GM10248 (cell line): ENCODE measurements at places on chromosomes 3 and 15.

GRCh38 chr3:48727511-48727910 is 10.5 kb upstream of the IP6K2 start:
- no peak for DNase-seq

DNA sequence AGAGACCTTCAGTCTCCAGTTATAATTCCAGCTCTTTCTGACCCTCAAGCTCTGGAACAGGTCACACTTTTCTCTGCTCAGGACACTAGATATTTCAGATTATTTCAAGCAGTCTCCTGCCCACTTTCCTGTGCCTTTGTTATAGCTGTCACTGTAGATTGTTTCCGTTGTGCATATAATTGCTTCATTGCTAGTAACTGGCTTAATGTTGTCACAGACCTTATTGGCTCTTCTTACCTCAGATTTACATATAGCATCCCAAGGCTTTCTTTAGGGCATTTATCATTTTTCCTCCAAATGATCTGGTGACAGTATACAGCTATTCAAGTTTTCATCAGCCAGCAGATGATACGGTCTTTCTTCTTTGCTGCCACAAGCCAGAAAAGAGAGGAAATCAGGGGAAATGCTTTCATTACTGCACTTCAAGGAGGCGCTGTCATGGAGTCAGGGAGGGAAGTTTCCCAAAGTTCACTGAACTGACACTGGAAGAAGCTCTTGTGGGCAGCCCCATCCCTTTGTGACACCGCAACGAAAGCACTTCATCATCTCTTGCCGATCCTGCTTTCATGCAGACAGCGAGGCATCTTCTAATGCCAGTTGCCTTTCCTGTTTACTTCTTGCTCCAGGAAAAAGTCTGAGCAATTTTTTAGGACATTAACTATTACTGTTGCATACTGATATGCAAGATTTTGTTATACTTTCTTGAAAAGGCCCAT is 181.9 kb downstream of the CDIN1 start:
- DNase-seq = no peak

- no peak for DNase-seq
Observed at GRCh38 chr3:64300790-64301423, 75.6 kb upstream of the PRICKLE2 start.

- DNase-seq = no peak
Observed at GRCh38 chr3:195729476-195730251, 8.9 kb downstream of the MUC20 start.

DNA sequence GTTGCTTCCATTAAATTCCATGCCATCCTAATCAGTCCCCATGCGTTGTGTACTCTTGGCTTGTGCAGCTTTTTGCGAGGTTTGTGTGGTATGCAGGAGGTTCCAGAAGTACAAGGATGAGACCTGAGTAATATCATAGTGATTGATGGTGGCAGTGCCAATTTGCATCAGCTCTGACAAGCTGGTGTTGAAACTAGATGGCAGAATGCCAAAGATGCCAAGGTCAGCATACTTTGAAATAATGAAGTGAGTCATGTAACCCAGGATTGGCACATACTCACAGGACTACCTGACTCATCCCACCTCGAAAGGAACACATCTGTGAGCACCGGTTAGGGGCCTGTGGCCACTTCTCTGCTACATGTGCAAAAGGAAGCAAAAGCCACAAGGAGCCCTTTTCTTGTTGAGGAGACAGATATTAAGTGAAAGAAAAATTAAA is 14.3 kb downstream of the KAT2B start:
- DNase-seq = no peak

GRCh38 chr3:43995547-43996378 is 245.9 kb upstream of the TOPAZ1 start:
- no peak for DNase-seq

DNA sequence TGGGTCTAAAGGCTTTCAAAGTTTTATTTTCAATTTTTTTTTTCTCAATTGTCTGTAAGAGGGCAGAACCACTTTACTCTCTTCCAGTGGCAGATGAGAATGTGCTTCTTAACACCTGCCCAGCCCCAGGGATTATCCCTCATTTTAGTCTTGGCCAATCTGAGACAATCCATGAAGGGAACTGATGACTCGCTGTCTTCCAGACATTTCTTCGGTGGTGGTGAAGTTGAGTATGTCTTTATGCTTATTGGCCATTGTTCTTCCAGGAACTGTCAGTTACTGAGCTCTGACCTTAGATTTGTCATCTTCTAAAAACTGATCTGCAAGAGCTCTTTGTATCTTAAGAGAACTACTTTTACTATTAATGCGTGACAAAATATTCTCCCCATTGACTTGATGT is 139.5 kb downstream of the TJP1 start:
- DNase-seq = no peak

DNA sequence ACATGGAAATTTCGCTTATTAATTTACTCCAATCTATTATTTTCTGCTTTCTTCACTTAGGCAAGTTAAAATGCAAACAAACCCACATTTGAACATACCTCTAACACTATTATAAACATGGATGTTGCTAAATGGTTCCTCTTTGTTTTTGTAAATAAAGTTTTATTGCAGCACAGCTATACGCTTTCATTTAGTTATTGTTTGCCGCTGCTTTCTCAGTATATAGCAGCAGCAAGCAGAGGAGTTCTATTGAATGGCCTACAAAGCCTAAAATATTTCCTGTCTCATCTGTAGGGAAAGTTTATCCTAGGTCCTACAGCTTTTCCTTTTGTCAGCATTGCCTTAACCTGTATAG is 7.9 kb upstream of the CHD2 start:
- no peak for DNase-seq

DNA sequence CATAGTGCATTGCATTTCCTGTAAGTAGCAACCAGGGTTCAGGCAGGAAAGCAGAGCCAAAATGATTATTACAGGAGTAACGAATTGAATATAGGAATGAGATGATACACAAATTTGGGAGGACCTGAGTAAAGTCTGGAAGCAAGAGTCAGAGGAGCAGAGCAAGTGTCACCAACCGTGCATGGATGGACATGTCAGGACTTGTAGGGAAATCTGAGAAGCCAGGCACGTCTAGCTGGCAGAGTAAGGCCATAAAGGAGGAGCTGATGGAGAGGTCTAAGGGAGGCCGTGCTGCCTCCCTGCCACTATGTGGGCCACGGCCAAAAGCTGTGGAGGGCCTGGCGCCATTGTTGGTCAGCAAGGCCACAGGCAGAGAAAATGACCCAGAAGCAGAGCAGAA is 22.4 kb downstream of the GJD2 start:
- no peak for DNase-seq

GRCh38 chr15:88990185-88990679 is 77.1 kb upstream of the MFGE8 start:
- no peak for DNase-seq

DNA sequence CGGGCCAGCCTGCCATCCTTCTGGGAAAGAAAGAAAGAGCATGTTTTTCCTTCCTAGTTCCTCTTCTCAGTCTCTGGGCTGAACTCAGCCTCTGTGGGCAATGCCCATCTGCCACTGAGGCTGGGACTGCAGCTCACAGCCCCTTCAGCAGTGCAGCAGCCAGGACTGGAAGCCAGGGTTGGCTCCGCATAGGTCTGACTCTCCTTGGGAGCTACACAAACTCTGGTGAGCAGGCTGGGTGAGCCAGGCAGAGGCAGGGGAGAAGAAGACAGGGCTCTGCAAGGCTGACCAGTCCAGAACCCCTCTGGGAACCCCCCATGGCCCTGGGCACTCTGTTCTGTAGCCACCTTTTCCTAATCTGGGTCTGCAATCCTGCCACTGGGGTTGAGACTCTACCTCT is 3.6 kb downstream of the DISP2 start:
- no peak for DNase-seq

- no peak for DNase-seq
Observed at GRCh38 chr3:71744738-71745137, 8.9 kb upstream of the GPR27 start.

DNA sequence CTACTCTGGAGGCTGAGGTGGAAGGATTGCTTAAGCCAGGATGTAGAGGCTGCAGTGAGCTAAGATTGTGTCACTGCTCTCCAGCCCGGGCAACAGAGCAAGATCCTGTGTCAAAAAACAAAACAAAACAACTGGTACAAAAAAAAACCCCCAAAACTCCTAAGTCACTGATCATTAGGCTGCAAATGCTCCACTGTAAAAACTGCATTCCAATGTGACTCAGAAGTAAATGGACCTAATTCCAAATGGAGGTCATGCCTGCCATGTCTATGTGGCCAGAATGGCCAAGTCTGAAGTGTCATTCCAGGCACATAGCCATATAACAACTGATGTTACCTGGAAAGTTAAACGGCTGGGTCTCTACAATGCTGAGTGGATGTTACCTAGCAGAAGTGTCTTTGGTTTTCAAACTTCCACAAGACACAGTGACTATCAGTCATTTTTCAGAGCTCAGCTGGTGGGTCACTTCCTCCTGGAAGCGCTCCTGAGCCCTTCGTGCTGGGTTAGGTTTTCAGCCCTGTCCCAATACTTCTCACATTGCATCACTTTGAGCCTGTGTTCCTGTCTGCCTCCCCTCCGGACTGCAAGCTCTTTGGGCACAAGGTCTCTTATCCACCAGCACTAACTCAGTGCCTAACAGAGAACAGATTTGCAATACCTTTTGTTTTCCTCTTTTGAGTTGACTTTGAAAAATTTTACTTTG is 10.6 kb downstream of the FSTL1 start:
- DNase-seq = no peak

DNA sequence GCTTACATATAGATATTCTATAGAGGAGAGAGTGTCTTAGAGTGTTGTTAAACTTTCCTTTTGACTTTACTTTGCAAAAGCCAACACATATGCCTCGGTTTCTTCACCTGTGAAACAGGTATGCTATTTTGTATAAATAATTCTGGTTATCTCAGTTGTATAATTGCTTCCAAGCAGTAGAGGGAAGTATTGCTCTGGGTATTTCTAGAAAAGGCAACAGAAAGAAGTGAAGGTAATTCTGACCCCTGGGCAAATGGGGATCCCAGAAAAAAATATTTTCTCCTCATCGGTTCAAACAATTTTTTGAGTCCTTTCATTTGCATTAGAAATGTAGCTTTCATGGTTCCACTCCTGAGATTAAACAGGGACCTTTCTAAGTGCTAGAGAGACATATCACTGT is 216.5 kb upstream of the SEMA6D start:
- no peak for DNase-seq

GRCh38 chr3:127350172-127351050 is 62.6 kb upstream of the PRR20G start:
- DNase-seq = no peak

GRCh38 chr3:51637941-51638471 is 33.0 kb upstream of the TEX264 start:
- peak; percentile 67 for DNase-seq

- DNase-seq = no peak
Observed at GRCh38 chr15:58460872-58461271, 29.1 kb downstream of the LIPC start.

DNA sequence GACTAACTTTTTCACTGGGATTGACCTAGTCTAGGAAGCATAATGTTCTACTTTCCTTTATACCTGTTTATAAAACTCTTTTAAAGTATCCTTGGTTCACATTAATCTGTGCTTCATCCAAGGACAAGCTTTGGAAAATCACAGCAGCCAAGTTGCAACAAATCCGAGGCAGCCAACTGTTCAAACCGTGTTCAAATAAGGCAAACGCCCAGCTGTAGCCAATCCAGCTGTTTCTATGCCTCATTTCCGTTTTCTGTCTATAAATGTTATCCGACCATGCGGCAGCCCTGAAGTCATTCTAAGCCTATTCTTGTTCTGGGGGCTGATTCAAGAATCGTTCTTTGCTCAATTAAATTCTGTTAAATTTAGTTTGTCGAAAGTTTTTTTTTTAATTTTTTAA is 78.3 kb downstream of the FMN1 start:
- no peak for DNase-seq

GRCh38 chr3:294581-294980 is 98.0 kb downstream of the CHL1 start:
- DNase-seq = no peak

GRCh38 chr15:68210821-68211655 is 5.9 kb upstream of the CALML4 start:
- peak; percentile 73 for DNase-seq

- DNase-seq = no peak
Observed at GRCh38 chr3:141349711-141350110, 18.6 kb upstream of the ZBTB38 start.

GRCh38 chr3:4976109-4976508 is 3.1 kb upstream of the BHLHE40 start:
- DNase-seq = no peak

DNA sequence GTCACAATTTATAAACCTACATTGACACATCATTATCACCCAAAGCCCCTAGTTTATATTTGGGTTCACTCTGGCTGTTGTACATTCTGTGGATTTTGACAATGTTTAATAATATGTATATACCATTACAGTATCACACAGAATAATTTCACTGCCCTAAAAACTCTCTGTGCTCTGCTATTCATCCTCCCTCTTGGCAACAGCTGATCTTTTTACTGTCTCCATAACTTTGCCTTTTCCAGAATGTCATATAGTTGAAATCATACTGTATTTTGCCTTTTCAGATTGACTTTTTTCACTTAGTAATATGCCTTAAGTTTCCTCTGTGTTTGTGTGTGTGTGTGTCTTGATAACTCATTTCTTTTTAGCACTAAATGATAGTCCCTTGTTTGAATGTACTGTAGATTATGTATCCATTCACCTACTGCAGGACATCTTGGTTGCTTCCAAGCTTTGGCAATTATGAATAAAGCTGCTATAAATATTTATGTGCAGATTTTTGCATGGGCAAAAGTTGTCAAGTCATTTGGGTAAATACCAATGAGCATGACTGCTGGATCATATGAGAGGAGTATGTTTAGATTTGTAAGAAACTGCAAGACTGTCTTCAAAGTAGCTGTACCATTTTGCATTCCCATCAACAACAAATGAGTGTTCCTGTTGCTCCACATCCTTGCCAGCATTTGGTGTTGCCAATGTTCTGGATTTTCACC is 9.5 kb downstream of the PARP15 start:
- no peak for DNase-seq

- no peak for DNase-seq
Observed at GRCh38 chr3:169245631-169246030, 417.9 kb downstream of the MECOM start.

DNA sequence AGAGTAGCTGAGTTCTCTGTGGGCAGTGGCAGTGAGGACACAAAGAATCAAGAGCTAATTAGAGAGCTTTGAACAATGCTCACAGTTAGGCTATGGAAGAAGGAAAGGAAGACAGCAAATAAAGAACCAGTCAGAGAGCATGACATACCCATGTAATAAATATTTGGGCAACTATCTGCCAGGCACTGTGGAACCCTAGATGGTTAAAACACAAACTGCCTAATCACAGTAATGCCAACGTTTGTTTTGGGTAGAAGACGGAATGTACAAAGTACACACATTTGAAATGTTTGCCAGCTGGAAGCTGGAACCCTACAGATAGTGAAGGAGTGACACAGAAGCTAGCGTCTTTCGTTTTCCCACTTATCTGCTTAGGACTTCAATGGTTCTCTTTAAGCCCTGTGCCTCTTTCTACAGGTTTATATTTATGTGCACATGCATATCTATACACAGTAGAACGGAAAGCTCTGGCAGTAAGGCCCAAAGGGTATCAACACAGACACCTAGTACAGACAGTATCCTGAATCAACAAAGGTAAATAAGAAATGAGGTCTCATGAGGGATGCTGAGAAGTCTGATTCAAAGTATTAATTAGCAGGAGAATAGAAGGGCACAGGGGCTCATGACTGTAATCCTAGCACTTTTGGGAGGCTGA is 44.6 kb downstream of the ANKRD28 start:
- no peak for DNase-seq

GRCh38 chr3:48413086-48413485 is 16.8 kb downstream of the PLXNB1 start:
- no peak for DNase-seq
